ENCODE measurements at places on chromosomes 5 and 9.

DNA sequence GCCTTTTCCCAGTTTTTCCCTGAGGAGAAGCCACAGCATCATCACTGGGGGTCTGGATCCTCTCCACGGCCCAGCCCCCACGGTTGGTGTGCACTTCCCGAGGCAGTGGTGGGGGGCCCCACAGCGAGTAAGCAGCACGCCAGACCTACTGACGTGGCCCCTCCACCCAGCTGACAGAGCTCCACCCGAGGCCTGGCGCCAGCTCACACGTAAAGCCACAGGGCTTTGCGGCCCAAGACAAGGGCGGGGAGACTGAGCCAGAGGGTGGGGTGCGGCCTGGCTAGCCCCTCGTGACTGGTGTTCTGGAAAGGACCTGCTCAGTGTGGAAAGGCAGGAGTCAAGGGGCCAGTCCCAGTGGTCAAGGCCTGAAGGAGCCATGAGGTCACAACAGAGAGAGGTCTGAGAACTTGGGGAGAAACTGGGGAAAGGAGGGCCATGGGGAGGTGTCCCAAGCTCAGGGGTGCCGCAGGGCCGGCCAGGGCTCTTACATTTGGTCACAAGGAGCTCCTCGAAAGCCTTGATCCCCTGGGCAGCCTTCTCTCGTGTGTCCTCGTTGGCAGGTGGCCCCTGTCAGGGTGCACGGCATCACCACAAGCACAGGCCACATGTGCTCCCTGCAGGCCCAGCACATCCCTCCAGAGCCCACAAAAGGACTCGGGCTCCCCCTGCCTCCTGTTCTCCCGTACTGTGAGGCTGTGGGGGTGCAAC is 5.5 kb downstream of the SNAPC4 start:
- DNase-seq = no peak

DNA sequence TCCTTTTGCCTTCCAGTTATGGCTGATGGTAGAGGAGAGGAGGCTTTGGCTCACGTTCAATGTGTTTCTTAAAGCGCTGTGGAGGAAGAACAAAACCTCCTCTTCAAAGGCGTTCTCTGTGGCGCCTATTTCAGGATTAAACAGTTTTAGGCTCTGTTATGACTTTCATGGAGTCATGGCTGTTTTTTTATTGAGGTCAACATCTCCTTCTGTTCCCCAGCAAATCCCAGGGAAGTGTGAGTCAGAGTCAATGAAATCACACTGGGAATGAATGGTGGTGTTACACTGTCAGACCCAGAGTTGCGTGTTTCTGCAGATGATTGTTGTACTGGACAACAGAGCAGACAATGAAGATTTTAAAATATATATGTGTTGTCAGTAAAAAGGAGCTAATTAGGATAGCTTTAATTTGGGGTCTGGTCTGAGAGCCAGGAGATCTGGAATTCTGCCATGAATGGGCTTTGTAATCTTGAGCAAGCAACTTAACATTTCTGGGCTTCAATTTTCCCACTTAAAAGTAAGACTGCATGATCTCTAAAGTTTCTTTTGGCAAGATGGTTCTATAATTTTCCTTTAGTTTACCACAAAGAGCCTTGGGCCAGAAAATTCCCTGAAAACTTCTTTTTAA is 240.7 kb downstream of the CSNK1G3 start:
- no peak for DNase-seq

DNA sequence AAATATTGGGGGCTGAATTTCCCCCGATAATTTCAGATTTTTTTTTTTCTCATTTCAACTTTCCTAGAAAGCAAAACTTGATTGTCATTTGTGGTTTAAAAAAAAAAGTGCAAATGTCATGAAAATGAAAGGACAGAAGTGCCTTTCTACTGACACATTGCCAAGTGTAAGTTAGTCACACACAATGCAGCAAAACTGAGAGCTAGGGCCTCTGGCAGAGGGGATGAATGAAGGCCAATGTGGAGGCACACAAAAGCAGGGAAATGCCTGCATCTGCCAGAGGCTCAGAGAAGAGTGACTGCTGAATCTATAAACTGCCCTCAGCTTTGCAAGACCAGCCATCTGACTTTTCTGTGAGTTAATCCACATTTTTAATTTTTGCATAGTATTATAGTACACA is 6.8 kb upstream of the IFNA5 start:
- no peak for DNase-seq

DNA sequence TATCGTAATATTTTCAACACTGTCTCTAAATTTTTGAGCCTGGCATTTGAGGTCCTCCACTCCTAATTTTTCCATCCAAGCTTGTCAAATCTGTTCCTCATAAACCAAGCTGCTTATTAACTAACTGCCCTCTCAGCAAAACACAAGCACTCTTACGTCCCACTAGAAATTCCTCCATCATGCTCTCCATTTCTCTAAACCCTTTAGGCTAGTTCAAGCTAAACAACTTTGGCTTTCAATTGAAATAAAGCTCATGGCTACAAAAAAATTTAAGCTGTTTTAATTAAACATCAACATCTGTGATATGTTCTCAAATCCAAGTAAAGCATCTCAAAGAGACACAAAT is 45.7 kb downstream of the RNF145 start:
- no peak for DNase-seq

- DNase-seq = no peak
These were observed 563 bp upstream of the FGF10 start for GRCh38 chr5:44389823-44390143.

DNA sequence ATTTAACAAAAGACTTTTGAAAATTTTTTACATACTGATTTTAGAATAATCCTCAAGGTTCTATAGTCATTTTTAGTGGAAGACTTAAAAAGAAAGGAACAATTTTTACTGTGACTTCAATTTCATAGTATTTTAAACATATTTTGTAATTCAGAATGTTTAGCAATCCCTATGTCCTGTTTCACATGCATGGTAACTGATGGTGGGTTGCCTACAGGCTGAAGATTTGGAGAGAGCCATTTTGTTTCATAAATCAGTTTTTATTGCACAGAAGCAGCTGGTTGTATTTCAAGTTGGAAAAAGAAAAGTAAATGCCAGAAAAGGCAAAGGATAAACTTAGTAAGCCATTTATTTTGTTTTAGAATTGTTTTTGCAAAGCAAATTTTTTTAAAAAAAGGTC is 24.0 kb downstream of the STARD4 start:
- DNase-seq = no peak

GRCh38 chr5:141003791-141004611 is 37.7 kb downstream of the PCDHAC2 start:
- no peak for DNase-seq

- DNase-seq = no peak
These were observed 440.6 kb downstream of the CETN3 start for GRCh38 chr5:89968958-89969381.

DNA sequence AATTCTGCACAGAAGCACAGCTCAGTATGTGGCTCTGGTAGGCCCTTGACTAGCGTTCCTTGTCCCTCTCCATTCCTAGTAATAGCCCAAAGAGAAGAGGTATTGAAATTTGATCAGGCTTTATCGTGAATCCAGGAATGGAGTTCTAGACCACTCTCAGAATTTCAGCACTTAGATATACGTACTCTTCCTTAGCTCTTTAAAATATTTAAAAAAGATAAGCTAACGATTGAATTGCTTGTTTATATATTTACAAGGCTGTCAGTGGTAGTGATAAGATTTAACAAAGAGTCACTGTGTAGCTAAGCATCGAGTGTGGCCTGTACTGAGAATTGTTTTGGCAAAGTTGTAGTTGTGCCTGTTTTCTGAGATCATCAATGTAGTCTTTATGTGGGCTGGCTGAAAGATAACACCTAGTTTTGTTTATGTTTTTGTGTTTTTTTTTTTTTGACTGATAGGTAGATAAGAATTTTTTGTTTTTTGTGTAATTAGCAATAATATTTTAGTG is 2.5 kb downstream of the KIAA1958 start:
- no peak for DNase-seq

DNA sequence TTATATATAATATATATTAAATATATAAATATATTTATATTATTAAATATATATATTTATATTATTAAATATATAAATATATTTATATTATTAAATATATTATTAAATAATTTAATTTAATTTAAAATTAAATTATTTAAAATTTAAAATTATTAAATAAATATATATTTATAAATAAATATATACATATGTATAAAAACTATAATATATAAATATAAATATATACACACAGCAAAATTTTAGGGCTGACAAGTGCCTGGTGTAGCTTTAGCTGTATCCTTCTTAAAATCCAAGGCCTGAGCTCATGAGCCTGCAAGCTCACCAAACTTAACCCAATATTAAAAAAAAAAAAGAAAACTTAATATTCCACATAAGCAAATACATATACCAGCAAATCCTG is 53.2 kb downstream of the UBAP2 start:
- DNase-seq = no peak

DNA sequence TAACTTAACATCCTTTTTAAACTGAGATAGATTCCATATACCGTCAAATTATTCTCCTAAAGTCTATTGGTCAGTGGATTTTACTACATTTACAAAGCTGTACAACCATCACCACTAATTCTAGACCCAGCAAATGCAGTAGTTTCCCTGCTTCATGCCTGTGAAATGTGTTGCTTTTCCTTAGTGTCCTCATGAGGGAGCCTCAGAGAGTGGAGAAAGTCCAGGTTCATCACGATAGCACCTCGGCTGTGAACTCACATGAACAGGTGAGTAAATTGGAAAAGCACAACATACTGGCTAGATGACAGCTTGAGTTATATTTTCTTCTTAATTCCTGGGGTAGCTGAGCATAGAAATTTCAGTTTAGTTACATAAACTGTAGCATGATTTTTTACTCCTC is 653.7 kb downstream of the MTRR start:
- DNase-seq = no peak

DNA sequence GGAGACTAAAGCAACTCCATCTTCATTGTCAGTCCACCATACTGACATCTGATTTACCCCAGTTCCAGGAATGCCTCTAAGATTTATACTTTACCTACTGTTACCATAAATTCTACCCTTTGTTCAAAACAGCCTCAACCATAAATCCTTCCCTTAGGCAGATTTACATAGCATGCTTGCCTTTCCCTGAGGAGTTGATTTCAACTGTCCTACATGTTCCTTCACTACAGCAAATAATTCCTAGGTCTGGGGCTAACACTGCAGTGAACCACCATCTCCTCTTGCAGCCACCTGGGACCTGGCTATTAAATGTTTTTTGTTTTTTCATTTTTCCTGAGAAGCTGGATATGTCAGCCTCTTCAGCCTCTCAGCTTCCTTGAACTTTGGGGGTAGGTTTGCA is 166.9 kb upstream of the PDE4D start:
- no peak for DNase-seq

GRCh38 chr5:84118551-84118950 is 266.1 kb downstream of the EDIL3 start:
- DNase-seq = no peak

DNA sequence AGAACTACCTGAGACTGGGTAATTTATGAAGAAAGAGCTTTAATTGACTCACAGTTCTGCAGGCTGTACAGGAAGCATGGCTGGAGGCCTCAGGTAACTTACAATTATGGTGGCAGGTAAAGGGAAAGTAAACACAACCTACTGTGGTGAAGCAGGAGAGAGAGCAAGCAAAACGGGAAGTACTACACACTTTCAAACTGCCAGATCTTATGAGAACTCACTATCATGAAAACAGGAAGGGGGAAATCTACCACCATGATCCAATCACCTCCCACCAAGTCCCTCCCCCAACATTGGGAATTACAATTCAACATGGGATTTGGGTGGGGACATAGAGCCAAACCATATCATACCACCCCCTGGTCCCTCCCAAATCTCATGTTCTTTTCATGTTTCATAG is 58.7 kb upstream of the GPR151 start:
- DNase-seq = no peak
